ENCODE measurements at places on chromosomes 6 and 20. TPM values are rescaled to one million over a fixed set of nuclear protein-coding genes. Genes with fewer than 3 reads are reported as not detected.

Gene SLC22A7
- total RNA-seq: not detected

Gene OLIG3
- not detected for total RNA-seq

Gene BTNL2
- total RNA-seq: not detected

Gene ERVFRD-1
- total RNA-seq: not detected

Gene MAS1
- total RNA-seq: not detected

Gene TRIM31
- not detected for total RNA-seq

Gene RGS19
- total RNA-seq: 117 TPM

Gene MAPK14
- 59.7 TPM for total RNA-seq

Gene COL12A1
- total RNA-seq: 0.19 TPM

Gene ATP5F1E
- total RNA-seq: 102 TPM

Gene MUC22
- total RNA-seq: not detected

Gene PCK1
- not detected for total RNA-seq

Gene EPB41L1
- not detected for total RNA-seq

Gene TTPAL
- 17.2 TPM for total RNA-seq

Measured in activated naive CD4-positive, alpha-beta T cell treated with anti-CD3 and anti-CD28 coated beads, Interleukin-2, amount 10 ng/mL, durations not matched to agents 5 hours and 36 hours (primary cell).